ENCODE measurements at places on chromosomes 7 and 10. TPM values are rescaled to one million over a fixed set of nuclear protein-coding genes. Genes with fewer than 3 reads are reported as not detected.

DNA sequence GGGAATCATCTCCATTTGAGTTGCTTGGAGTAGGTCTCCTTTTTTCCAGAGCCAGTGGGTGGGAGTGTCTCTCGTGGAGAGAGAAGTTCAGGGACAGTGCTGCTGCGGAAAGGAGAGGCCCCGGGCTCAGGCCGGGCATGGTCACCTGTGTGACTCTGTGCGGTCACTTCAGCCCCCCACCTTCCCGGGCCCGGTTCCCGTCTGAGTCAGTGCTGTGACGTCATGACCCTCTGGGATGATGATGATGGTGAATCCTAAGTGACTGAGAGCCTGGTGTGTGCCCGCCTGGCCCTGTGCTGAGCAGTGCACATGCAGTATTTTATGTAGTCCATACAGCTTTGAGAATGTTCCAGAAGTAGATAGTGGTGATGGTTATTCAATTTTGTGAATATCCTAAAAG lies 32.6 kb upstream of the AP5Z1 start:
- DNase-seq = no peak

DNA sequence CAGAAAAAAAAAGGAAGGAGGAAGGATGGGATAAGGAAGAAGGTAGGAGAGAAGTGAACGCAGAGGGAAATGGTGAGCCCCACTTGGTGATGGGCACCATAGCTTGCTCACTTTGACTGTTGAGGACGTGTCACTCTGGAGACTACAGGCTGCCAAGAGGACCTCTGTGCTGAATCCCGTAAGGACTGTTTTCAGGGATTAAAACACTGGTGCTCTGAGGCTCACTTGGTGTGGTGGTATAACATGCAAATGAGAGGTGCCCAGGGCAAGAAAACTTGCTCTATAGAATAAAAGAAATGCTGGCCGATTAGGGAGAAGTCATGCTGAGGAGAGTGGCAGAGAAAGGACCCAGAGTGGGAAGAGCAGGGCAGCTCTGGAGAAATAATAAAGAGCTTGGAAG lies 5.3 kb upstream of the IL2RA start:
- DNase-seq = no peak

Gene MTPN
- total RNA-seq = 181 TPM

DNA sequence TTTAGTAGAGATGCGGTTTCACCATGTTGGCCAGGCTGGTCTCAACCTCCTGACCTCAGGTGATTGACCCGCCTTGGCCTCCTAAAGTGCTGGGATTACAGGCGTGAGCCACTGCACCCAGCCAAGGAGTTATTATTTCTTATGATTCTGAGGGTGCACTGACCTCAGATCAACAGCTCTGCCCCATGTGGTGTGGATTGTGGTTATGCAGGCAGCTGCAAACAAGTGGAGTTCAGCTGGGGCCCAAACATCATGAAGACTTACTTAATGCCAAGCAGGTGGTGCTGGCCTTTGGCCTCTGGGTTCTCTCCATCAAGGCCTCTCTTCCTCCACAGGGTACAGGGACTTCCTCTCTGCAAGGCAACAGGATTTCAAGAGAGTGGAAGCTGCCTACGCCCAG lies 45.1 kb upstream of the OPTN start:
- no peak for DNase-seq

GRCh38 chr7:151299530-151299929 lies 42.1 kb upstream of the NUB1 start:
- no peak for DNase-seq

Gene PNLIPRP1
- total RNA-seq = not detected

- no peak for DNase-seq
These were observed 71.7 kb upstream of the DOCK1 start for GRCh38 chr10:126833542-126833941.

DNA sequence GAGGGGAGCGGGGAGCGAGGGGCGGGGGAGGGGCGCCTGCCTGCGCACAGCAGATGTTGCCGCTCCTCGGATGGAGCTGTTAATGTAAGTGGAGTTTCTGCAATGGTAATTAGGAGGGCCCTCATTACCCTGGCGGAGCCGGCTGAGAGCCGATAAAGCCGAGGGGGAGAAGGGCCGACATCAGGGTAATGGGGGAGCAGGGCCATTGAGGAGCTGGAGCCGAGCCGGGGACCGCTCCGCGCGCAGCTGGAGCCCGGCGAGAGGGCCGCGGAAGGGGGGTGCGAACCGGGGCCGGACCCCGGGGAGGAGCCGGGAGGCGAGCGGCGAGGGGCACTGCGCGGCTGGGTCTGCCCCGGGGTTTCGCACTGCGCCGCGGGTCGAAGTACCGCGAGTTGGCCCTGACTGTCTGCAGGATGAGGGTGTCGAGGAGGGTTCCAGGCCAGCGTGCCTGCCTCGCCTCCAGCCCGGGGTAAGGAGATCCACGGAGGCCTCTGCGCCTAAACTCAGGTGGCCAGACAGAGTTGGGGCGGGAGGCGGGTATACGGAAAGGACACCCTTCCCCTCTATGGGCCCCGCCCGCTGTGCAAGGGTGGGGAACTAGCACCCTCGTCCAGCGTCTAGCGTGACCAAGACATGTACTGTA lies 55.0 kb upstream of the LBX1 start:
- peak; percentile 47 for DNase-seq

DNA sequence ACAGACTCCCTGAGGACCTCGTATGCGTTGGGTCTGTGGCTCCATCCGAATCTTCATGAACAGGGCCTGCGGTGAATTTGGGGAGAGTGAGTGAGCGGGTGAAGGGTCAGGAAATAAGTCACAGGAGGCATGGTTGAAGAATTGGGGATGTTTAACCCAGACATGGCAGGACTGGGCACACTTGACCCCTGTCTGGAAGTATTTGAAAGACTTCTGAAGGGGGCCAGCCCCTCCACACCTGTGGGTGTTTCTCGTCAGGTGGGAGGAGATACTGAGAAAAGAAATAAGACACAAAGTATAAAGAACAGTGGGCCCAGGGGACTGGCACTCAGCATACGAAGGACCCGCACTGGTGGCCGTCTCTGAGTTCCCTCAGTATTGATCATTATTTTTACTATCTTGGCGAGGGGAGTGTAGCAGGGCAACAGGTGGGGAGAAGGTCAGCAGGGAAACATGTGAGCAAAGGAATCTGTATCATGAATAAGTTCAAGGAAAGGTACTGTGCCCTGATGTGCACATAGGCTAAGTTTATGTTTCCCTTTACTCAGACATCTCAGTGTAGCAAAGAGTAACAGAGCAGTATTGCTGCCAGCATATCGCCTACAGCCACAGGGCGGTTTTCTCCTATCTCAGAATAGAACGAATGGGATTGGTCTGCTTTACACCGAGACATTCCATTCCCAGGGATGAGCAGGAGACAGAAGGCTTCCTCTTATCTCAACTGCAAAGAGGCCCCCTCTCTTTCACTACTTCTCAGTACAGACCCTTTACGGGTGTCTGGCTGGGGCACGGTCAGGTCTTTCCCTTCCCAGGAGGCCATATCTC lies 38.2 kb upstream of the PFKFB3 start:
- DNase-seq = no peak

DNA sequence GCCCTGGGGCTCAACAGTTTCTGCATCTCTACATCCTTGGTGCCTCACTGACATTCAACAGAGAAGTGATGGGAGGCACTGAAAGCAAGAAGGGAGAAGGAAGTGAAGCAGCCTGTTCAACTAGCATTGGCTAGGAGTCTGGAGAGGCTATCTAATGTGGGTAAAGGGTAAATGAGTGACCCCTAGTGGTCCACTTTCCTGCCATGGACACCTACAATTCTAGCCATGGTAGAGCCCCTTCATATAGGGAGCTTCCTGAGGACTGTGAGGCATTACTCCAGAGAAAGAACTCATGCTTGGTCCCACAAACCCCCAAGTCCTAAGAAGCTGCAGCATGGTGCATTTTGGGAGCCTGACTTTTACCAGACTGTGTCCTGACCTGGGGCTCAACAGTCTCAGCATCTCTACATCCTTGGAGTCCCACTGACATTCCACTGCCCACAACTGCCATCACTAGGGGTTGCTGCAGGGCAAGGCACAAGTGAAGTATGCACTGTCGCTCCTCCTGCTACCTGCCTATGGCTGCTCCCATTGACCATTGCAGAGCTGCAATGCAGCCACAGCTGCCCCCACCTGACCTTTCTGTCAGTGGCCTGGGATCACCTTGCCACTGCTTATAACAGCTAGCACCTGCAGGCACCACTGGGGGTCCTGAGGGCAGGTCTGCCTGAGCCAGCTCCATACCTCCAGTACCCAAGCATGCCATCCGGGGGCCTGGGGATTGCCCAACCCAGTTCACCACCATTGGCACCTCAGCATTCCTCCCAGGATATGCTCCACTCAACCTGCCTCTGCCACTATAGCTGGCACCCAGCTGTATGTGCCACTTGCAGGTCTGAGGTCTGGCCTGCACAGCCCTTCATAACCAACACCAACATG lies 44.1 kb upstream of the CDK6 start:
- DNase-seq = no peak

DNA sequence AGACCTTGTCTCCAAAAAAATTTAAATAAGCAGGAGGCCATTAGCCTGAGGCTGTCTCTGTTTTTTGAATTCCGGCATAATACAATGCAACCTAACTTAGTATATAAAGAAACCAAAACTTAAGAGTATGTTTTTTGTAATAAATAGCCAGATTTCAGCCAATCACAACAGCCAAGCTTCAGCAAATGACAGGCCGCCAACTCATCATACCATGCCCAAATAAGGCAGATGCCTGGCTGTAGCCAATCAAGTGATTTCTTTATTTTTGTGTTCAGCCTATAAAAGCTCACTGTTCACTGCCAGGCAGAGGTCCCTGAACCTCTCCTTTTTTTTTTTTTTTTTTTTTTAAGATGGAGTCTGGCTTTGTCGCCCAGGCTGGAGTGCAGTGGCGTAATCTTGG lies 12.7 kb upstream of the PURB start:
- no peak for DNase-seq

DNA sequence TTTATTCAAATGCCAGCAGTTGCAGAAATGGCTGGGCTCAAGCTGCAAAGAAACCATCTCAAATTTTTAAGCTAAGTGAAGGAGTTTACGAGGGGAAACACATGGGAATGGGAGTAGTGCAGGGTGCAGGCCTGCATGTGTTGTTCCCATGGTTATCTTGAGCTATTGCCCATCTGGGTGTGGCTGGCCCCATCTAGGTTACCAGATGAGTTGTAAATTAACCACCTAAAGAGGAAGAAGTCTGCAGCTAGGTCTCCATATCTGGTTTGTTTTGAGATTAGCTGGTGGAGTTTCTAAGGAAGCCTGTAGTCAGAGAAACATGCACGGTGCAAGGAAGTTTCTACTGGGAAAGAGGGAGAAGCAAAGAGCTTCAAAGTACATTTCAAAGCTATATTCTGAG lies 23.3 kb upstream of the STEAP2 start:
- no peak for DNase-seq

Gene PTF1A
- total RNA-seq = not detected

Gene DYNC1I1
- total RNA-seq = 11.0 TPM

- DNase-seq = peak; percentile 55
These were observed 14.5 kb downstream of the VWDE start for GRCh38 chr7:12389089-12389700.

Gene SPDYE1
- total RNA-seq = not detected

DNA sequence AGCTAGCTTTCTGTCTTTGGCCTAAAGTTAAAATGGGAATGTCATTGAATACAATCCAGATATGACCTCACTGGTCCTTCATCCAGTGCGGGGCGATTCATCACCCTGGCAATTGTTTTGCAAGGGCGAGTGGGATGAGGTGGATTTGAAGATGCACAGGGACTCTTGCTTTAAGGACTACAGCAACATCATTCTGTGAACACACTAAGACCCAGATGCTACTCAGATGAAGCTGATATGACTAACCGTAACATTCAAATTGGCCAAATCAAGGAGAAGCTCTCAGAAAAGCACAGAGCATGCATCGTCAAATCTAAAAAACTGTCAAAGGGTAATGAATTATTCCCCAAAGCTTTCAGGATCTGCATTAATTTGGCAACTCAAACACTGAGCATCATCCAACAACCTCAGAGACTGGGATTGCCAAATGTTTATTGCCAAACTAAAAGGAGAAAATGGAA lies 12.8 kb downstream of the CPA1 start:
- DNase-seq = no peak

DNA sequence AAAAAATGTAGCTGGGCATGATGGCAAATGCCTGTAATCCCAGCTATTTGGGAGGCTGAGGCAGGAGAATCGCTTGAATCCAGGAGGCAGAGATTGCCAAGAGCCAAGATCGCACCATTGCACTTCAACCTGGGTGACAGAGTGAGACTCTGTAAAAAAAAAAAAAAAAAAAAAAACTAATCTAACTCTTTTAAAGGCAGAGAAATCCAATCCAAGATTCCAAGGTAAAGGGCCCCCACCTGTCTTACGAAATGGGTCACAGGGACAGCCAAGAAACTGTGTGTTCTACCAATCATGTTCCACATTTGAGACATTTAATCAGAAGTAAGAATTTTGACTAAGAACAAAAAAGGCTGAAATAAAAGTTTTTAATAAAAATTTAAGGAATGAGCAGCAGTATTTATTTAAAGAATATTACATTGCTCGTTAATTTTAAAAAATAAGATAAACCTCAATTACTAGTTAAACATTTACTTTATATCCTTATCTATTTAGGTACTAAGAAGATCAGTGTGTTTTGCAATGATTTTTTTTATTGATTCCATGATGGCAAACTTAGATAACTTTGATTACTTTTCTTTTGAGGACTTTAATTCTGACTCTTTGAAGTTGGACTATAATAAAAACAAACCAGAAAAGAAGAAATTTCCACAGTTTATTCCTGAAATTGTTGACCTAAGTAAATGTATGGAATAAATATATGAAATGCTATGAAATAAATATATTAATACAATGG lies 6.7 kb upstream of the OAT start:
- DNase-seq = no peak

DNA sequence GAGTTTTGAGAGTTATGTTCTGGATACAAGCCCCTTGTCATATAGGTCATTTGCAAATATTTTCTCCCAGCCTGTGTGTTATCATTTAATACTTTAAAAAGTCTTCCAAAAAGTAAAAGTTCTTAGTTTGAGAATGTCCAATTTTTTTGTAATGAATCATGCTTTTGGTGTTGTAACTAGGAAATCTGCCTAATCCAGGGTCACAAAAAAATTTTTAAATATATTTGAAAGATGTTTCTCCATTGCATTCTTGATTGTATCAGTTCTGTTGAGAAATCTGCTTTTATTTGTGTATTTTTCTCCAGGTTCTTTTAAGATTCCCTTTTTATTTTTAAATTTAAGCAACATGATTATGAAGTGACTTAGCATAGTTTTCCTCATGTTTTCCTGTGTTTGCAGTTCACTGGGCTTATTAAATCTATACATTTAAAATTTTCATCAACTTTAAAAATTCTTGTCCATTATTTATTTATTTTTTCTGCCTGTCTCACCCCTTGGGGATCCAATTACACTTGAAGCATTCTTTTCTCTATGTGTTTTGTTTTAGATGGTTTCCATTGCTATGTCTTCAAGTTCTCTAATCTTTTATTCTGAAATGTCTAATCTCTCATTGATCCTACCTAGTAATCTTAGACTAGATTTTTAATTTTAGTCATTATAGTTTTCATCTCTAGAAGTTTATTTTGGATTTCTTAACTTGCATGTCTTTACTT lies 47.0 kb downstream of the CCDC71L start:
- no peak for DNase-seq

Gene VWA2
- total RNA-seq = not detected

DNA sequence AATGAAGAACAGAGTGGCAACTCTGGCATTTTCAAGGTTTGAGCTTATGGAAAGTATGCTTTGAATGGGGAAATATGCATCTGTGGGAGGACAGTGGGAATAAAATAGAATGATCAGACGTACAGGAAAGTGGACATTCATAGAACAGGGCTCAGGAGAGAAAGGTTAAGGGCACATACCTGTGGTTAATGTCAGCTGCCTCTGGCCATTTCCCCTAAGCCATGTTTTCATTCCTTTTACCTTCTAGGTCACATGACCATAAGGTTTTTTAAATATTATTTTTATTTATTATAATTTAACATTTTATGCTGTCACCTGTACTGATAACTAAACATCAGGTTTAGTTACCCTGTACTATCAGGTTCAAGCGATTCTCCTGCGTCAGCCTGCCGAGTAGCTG lies 52.8 kb downstream of the LRRC4 start:
- DNase-seq = no peak
